ENCODE measurements at places on chromosomes 11 and 22.

DNA sequence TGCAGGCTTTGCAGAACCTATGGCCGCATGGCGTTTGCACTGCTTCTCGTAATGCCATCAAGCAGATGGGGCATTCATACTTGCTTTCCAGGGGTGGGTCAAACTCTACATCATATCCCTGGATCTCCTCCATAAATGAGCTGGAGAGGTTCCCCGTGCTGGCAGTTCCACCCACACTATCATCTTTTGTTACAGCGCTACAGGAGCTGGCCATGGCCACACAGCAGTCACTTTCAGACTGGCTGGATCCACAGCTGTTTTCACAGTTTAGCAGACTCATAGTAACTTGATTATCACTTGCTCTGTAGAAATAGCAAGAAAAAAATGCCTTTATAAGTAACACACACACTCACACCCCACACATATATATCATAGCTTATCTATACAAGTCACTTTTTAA is 8.8 kb downstream of the TRAF6 start:
- DNase-seq = no peak

DNA sequence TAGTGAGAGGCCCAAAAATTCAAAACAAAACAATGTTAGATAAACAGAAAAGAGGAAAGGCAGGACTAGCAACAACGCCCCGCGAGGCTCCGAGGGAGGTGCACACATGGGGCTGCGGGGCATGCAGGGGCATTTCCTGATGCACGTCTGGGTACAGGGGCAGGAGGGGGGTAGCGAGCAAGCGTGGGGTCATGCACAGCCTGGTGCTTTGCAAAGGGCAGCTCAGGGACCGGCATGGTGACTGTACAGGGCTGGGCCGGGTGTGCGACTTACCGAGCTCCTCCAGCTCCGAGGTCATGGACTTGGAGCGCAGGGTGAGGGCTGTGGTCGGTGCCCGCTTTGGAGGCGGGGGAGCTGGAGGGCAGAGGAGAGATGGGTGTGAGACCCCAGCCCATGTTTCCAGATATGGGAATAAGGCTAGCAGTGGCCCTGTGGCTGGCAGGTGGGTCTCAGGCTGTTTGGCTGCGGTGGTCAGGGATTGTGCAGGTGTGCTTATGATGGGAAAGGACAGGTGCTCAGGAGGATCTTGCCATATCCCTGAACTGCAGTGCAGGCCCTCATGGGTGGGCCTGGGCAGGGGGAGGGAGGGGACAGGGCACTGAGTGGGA is 103.7 kb downstream of the CTTN start:
- no peak for DNase-seq

GRCh38 chr11:119634301-119634700 is 94.7 kb downstream of the NECTIN1 start:
- no peak for DNase-seq

DNA sequence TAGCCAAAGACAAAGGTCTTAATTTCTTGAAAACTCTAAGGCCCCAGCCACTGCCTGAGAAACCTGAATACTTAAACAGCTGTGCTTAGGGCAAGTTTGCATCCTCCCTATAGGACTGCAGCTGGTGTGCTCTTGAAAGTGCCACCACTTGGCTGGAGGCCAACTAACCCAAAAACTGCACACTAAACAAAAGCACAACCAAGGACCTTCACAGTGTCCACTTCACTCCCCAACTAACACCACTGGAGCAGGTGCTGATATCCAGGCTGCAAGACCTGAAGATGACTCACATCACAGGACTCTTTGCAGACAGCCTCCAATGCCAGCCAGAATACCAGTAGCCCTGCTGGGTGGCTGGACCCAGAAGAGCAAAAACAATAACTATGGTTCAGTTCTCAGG is 357.7 kb upstream of the ARHGAP42 start:
- no peak for DNase-seq

DNA sequence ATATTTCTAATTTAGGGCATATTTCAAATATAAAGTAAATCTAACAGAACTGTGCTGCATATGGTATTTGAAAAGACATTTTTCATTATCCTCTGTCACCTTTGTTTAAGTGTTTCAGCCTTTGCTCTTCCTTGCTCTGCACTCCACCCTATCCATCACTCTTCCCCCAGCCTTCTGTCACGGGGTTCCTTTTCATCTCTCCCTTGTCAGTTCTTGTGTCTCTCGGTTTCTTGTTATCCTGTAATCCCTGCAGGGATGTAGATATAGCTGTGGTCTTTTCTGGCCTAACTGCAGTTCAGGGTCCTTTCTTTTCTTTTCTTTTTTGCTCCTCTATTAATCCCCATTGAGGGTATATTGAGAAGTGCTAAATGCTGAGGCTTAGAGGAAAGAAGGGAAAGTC is 261.9 kb downstream of the DCDC1 start:
- no peak for DNase-seq

DNA sequence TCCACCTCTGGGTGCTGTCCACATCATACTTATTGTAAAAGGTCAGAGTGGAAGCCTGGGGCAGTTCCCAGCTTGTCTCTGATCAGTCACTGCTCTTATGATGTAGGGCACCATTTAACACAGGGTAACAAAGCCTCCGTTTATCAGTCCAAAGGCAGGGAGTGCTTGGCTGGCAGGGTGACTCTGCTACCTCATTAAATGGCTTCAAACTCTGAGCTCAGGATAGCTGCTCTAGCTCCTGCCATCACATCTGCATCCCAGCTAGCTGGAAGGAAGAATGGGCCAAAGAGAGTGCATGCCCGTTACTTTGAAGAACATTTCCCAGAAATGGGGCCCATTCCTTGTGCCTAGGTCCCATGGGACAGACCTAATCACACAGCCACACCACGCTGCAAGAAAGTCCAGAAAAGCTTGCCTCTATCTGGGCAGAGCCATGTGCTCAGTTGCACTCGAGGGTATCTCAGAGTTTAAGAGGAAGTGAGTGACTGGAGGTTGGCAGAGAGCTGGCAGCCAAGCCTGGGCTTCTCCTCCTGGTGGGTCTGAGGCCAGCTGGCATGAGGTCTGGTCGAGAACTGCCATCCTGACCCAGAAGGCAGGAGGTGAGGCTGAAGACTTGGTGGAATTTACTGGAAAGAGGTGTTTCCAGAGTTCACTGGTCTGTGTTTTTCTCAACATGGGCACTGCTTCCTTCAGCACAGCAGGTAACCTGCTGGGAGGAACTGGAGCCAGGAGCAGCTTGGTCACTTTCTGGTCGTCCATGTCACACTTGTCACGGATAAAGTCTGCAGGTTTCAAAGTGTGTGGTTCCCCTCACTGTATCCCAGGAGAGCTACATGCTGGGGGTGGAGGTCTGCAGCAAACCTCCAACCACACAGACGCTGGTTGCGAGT is 935.7 kb downstream of the BRD1 start:
- no peak for DNase-seq

GRCh38 chr11:132187386-132187785 is 817.0 kb downstream of the NTM start:
- DNase-seq = no peak

DNA sequence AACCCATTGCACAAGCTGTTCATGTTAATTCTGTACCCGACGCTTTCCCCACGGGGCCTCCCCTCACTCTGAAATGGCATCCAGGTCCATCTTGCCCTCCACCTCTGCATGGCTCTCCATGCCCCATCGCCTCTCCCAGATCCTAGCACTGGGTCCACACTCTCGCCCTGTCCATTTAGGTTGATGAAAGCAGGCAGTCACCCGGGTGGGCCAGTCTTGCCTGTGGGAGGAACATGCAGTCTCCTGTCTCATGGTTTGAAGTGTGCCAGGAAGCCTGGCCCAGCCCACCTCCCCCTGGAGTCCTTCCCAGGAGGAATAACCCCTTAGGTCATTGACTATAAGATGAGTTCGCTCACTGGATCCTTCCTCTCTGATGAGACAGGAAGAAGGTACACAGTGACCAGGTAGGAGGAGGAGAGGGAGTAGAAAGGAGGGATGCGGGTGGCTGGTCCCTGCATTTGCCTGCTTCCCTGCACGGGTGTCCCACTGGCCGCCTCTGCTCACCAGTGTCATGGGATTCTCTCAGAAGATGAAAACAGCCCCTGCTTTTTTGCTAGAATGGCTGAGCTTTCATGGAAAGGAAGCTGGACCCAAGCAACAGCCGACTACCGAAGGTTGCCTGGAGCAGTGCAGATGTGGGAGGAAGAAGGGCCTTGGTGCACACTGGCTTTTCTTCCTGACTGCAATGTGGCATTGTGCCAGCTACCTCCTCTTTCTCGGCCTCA is 6.8 kb downstream of the TMEM121B start:
- DNase-seq = no peak

- DNase-seq = no peak
These were observed 104.7 kb downstream of the KCNQ1 start for GRCh38 chr11:2549491-2549875.

DNA sequence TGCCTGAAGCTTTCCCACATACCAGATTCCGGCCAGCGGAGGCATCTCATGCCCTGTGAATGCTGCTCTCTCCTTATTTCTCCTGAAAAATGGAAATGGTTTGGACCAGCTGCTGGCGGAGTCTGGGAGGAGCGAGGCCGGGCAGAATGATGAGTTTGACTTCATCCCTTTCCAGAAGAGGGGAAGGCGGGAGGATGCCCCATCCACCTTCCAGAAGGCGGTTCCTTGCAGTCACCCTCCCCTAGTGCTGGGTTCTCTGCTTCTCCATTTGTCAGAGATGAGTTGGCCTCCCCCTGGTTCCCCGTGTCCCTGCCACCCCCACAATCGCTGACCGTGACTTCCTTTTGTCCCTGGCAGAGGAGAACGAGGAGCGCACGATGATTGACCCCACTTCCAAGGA is 75.6 kb downstream of the PARVB start:
- DNase-seq = no peak

GRCh38 chr11:119298726-119299125 is 18.2 kb downstream of the MCAM start:
- DNase-seq = no peak

DNA sequence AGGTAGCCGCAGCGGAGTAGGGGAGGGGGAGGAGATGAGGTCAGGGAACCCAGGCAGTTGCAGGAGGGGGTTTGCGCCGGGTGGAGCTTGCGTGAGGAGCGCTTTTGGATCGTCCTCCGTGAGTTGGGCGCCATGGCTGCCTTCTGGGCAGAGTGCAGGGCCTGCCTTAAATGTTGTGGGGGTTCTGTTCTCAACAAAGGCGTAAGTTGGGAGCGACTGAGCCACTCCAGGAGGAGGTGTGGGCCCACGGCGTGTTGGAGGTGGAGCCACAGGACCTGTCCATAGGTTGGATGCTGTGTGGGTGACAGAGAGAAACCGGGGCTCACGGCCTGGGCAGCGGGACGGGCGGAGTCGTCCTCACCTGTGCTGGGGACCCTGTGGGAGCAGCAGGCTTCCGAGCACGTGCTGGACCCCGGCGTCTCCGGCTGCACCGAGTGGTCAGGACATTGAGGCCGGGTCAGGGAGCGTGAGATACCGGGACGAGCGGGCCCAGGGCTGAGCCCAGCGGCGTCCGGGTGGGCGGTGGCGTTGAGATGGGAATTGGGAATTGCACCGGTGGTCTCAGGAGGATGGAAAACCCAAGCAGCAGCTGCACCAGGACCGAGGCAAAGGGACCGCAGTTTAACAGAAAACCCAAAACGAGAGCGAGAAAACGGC is 977 bp upstream of the PGGHG start:
- no peak for DNase-seq

- DNase-seq = no peak
These were observed 52.3 kb downstream of the MYO7A start for GRCh38 chr11:77180346-77180745.

GRCh38 chr11:9144828-9145227 is 53.4 kb upstream of the SCUBE2 start:
- DNase-seq = no peak

- DNase-seq = no peak
These were observed 82.7 kb downstream of the GGT1 start for GRCh38 chr22:24685531-24686190.

- DNase-seq = no peak
These were observed 8.4 kb downstream of the SELENOO start for GRCh38 chr22:50208939-50209892.

- DNase-seq = no peak
These were observed 25.1 kb downstream of the PRDM11 start for GRCh38 chr11:45171550-45171949.

GRCh38 chr22:49999063-49999945 is 13.3 kb downstream of the IL17REL start:
- DNase-seq = no peak

GRCh38 chr11:125245299-125245698 is 80.7 kb downstream of the PKNOX2 start:
- DNase-seq = no peak

DNA sequence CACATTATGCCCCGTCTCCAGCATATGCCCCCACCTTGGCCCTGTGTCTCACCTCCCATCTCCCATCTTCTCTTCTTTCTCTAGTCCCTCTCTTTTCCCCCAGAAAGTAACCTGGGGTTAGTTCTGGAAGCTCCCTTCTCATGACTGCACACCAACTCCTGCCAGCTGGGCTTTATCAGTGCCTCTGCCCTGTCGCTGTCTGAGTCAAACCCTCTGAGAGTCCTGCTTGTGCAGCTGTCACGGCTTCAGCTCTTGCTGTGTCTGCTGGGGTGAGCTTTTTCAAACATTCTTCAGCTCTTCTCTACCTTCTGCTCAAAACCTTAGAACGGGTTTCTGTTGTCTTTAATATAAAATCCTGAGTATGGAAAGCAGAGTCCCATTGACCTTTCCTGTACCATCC is 304.5 kb upstream of the B3GAT1 start:
- no peak for DNase-seq

- no peak for DNase-seq
These were observed 20.6 kb downstream of the PACSIN2 start for GRCh38 chr22:42994276-42994916.

- no peak for DNase-seq
These were observed 86.2 kb upstream of the ASPHD2 start for GRCh38 chr22:26342745-26343410.

DNA sequence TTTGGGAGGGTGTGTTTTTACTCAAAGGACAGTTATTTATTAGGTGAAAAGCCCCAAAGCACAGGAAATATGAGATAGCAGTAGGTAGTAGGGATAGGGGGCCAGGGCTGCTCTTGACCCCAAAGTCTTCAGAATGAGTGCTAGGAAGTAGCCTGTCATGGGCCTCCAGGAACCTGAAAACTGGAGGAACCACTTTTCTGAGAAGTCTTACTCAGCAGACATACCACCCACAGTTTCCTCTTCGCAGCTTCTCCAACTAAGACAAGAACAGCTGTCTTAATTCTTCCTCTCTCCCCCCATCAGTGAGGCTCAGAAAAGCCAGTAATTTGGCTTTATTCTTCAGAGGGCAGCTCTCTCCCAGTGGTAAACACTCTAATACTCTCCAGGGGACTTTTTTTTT is 84.0 kb upstream of the CTSC start:
- DNase-seq = peak; percentile 4

DNA sequence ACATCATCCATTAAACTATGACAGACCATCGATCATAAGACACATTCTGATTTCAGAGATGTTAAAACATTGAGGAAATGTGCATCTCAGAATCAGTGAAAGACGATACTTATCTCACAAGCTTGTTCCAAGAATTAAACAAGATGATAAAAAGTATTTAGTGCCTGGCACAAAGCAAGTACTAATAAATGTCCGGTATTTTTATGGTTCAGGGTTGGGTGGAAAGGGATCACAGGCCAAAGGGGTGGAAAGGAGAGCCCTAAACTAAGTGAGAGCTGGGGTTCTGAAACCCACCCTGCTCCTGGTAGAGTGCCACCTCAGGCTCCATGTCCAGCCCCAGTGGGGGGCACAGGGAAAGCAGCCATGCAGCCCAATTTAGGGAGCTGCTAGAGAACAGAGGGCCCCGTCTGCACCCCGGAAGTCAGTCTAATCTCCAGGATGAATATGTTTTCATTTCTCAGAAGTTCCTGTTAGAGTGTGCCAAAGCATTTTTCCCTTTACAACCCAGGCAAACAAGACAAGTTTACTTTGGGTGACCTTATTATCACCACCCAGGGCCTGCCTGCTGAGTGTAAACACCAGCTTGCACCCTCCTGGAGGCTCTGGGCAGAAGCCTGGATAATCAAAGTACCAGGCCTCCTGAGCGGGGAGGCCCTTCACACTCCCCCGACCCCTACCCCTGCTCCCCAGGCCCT is 3.8 kb upstream of the CREB3L1 start:
- DNase-seq = no peak
